ENCODE measurements at places on chromosomes 11 and 22.

GRCh38 chr22:17905445-17905844 lies 118.9 kb downstream of the MICAL3 start:
- DNase-seq: no peak

GRCh38 chr11:65334696-65335295 lies 1.1 kb downstream of the DPF2 start:
- no peak for DNase-seq

DNA sequence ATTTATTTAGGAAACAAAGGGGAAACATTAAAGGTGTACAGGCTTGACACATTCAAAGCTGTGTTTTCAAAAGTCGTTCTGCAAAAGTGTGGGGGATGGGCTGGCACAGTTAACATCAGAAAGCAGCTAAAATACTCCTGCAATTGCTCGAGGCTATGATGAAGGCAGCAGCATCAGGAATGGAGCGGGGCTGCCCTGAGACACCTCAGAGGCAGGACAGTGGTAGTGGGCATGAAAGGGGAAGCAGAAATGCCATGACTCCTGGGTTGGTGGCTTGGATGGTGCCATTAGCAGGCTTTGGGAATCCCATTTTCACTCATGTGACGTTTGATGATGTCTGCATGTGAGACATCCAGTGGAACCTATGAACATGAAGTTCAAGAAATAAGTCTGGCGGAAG lies 646 bp downstream of the NCAPD3 start:
- no peak for DNase-seq

DNA sequence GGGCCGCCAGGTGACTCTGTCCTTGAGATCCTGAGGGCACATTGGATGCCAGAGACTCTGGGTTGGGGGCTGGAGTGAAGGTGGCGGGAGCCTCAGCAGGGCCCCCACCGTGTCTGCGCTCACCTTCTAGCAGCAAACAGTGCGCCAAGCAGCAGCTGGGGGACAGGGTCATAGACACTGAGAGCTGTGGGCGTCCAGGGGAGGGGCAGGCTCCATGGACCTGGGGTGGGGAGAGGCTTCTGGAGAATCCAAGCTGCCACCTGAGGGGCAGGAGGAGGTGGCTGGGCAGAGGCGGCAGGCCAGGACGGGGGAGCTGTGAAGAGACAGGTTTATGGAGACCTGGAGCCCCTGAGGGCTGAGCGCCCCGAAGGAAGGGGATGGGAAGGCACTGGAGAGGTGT lies 8.0 kb downstream of the PHRF1 start:
- no peak for DNase-seq

DNA sequence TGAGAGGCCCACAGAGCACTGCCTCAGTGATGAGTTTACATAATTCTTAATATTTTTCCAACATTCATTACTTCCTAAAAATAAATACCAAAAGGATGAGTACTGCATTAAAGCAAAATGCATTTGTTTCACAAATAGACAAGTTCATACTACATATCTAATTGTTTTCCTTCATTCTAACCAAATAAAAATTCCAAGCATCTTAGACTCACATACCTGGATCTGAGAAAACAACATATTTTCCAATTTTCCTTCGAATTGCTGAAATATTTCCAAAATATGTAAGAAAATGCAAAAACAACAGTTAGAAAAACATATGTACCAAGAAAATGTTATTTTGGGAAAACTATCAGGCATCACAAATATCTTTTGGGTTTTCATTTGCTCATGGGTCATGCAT lies 127.9 kb upstream of the CEP126 start:
- DNase-seq: no peak

DNA sequence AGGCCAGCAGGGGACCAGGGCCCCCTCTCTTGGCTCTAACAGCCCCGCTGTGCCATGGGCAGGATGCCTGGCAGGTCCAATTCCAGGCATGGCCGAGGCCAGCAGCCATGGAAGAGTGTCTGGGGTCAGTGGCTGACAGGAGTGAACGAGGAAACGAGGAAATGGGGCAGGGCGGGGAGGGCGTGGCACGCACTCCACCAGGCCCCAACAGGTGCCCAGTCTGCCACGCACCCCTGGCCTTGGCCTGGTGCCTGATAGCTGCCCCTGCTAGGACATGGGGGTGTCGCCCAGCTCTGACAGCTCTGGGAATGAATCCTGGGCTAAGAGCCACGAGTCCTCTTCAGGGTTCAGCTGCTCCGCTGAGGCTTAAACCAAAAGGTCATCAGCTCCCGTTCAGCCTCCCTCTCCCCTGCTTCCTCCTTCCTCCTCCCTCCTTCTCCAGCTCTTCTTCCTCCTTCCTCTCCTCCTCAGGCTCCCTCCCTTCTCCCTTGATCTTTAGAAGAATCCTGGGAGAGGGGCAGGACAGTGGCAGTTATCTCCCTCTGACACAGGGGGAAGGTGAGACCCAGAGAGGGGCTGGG lies 11.5 kb upstream of the TBC1D22A start:
- DNase-seq: no peak

DNA sequence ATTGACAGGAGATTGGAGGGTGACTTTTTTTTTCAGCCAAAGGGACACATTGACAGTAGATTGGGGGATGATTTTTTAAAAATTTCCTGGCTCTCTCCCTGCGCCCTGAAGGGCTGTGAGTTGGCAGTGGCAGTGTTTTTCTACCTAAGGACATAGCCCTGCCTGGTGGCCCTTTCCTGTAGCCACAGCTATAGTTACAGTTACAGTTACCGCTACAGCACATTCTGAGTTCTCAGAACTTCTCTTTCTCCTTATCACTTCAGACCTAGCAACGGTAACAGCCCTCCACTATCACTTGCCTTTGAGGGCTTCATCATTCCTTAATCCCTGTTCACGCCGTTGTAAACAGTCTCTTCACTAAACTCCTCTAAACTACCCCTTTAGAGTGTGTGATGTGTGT lies 684 bp downstream of the MRGPRX2 start:
- no peak for DNase-seq

- DNase-seq: no peak
Measured at GRCh38 chr11:40227730-40228129, 1231.7 kb downstream of the LRRC4C start.

DNA sequence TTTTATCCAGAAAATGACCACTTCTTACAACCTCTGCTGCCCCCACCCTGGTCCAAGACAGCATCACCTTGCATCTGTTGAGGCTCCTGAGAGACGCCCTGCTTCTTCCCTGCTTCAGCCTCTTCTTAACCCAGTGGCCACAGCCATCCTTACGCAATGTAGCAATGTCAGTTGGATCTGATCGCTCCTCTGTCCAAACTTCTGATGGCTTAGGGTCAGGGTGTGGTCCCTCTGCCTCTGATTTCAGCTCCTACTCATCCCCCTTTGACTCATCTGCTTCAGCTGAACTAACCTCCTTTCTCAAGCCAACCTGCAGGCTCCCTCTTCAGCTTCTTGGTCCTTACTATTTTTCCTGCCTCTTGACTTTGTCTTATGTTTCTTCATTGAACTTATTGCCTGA lies 280.8 kb downstream of the KIRREL3 start:
- no peak for DNase-seq

DNA sequence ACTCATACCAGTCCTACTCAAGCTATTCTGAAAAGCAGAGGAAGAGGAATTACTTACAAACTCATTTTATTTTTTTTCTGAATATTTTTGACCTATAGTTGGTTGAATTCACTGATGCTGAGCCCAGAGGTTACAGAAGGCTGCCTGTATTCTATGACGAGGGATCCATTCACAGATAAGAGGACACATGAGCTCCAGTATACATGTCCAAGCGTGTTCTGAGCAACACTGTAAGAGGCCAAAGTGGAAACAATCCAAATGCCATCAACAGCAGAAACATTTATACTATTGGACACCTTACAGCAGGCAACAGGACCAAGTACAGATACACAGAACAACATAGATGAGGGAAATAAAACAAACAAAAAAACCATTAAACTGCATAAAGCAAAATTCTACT lies 10.3 kb downstream of the KDM4E start:
- DNase-seq: no peak

GRCh38 chr22:32836280-32837123 lies 35.0 kb downstream of the TIMP3 start:
- DNase-seq: no peak

DNA sequence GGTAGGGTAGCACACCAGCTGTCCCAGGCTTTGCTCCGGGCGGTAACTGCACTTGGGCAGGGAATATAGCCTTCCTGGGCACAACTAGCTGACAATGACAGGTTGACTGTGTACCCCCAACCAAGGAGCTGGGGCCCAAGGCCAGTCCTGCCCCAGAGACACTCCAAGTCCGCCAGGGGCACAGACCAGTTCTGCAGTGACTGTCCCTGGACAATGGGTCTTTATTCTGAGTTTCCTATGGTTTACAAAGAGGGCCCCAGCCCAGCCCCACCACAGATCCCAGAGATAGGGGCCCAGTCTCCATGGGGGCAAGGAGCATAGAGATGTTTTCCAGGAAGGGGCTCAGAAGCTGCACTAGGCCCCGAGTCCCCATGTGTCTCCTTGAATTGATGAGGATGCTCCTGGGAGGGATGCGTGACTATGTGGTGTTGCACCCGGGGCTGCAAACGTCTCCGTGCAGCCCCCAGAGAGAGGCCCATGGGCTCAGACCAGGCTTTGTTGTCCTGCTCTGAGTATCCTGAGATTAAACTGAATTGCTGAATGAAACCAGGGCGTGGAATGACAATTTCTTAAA lies 48.4 kb downstream of the CD6 start:
- no peak for DNase-seq

DNA sequence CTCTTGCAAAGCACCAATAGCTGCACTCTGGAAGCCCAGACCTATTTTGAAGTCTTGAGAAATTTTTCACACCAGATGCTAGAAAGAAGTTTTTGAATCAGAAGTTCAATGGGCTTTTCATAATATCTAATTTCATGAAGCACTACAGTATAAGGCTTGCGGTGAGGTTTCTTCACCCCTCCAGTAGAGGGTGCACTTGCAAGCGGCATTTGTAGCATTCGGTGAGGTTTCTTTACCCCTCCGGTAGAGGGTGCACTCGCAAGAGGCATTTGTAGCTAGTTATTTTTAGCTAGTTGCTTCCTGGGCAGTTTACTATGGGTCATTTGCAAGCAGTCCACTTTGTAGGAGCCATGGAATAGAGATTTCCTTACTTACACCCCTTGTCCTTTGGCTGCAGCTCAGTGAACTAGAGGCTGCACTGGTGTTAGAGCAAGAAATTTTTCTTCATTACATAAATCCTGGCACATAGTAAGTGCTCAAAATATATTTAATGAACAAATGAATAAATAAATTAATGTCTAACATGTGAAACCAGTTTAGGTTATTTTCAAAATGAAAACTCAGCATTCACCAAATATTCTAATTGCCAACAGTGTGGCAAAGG lies 7.8 kb upstream of the NOX4 start:
- DNase-seq: no peak

- DNase-seq: no peak
Measured at GRCh38 chr11:7672960-7673723, at the start of gene CYB5R2. CYB5R2 (minus strand) TSS chr11:7673500; CDS start chr11:7672825, 675 bp downstream.

- DNase-seq: no peak
Measured at GRCh38 chr22:30362651-30363281, 6.0 kb downstream of the CCDC157 start.

DNA sequence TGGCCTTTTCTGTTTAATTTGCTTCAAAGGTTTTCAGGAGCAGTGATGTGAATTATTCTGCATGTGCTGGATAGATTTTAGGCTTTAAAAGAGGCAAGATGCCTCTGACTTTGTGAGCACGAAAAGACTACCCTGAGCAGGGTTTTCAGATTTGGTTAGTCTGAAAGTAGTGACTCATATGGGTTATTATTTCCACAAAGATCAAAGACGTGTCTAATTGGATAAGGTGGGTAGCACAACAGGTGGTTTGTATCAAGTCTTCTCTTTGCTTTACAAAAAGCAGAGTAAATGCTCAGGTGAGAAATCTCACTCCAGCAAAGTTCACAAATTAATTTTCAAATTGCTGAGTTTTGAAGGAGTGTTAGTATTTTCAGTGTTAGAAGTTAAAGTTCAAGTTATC lies 37.6 kb upstream of the DBX1 start:
- DNase-seq: no peak

DNA sequence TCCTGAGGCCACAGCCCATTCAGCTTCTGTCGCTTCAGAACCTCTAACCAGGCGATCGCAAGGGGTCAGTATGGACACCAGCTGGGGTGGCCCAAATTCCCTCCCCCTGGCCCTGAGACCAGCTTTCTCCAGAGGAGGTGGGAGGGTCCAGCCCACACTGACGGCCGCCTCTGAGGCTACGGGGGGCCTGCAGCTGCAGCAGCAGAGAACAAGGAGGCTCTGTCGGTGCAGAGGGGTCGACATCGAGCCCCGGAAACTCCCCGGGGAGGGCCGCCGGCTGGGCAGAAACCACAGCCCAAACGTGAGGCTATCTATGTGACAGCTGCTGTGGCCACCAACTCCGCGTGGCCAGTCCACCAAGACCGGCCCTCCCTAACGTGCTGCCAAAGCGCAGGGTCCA lies 40.8 kb downstream of the ELFN2 start:
- no peak for DNase-seq

DNA sequence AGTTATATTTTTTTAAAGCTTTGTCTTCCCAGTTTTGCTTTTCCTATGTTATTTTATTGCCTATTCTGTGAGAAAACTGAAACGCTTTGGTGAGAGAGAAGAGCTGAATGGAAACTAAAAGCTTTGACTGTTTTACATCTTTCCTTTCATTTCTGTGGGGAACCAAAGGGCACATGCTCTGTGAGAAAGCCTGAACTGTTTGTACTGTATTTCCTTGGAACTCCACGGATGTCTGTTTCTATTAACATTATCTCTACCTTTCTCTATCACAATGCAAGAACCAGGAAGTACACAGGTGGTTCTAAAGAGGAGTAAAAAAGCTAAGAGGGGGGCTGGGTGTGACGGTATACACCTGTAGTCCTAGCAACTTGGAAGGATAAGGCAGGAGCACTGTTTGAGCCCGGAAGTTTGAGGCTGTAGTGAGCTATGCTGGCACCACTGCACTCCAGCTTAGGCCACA lies 43.8 kb downstream of the CELF1 start:
- no peak for DNase-seq

DNA sequence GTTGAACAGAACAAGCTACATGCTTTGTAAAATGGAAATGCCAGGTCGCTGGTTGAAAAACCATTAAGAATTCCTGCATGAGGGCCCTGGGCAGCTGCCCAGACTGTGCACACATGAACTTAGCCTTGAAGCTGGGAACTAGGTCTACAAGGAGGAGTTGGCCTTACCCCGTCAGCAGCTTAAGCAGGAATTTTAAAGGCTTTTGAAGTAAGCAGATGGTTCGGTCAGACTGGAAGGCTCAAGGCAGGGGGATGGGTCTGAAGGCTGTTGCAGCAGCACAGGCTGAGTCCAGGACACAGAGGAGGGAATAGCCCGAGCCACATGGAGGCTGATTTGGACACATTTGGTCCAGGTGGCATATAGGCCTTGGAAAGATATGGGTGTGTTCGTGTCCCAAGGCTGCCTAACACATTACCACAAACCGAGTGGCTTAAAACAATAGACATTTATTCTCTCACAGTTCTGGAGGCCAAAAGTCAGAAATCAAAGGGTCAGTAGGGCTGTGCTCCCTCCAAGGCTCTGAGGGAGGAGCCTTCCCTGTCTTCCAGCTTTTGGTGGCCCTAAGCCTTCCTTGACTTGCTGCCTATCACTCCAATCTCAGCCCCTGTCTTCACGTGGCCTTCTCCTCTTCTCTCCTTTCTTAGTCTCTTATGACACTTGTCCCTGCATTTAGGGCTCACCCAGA lies 11.6 kb downstream of the LIF start:
- DNase-seq: no peak

All from activated T-cell treated with anti-CD3 and anti-CD28 coated beads, Interleukin-2, amount 50 U/mL, for 24 hours (primary cell).